GM19239 (cell line): ENCODE measurements at places on chromosomes 3 and 15.

GRCh38 chr3:58562498-58562897, 14.7 kb downstream of the FAM107A start:
- no peak for DNase-seq

DNA sequence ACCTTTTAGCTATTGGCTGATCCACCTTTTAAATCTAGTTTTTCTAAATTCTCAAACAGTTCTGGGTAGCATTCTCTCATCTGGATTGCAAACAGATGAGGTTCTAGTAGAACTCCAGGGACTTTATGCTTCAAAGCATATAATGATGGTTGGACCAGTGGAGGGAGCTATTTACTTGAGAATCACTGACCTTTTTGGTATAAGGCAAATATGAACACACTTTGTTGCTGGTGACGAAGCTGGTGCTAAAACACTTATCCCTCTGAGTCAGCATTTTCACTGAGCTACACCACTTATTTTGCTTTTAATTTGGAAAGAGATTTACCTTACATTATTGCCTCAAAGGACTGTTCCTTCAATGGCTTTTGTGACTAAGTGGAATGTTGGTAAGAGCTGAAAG, 58.6 kb upstream of the SLITRK3 start:
- no peak for DNase-seq

DNA sequence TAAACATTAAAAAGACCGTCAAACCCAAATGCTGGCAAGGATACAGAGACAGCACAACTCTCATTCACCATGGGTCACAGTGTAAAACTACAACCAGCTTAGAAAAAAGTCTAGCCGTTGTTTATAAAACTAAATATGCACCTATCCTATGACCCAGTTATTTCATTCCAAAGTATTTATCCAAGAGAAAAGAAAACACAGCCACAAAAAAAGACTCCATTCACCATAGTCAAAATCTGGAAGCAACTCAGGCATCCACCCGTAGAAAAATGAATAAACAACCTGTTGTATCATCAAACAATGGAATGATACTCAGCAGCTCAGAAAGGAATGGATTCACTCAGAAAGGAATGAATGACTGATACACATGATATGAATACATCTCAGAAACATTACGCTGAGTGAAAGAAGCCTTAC, 28.6 kb downstream of the PLD1 start:
- no peak for DNase-seq

GRCh38 chr3:12372741-12373280, 83.9 kb downstream of the PPARG start:
- DNase-seq: no peak

- no peak for DNase-seq
These were observed 1.3 kb downstream of the FAM43A start for GRCh38 chr3:194686816-194687637.

GRCh38 chr3:169390271-169390670, 273.2 kb downstream of the MECOM start:
- peak; percentile 0 for DNase-seq

DNA sequence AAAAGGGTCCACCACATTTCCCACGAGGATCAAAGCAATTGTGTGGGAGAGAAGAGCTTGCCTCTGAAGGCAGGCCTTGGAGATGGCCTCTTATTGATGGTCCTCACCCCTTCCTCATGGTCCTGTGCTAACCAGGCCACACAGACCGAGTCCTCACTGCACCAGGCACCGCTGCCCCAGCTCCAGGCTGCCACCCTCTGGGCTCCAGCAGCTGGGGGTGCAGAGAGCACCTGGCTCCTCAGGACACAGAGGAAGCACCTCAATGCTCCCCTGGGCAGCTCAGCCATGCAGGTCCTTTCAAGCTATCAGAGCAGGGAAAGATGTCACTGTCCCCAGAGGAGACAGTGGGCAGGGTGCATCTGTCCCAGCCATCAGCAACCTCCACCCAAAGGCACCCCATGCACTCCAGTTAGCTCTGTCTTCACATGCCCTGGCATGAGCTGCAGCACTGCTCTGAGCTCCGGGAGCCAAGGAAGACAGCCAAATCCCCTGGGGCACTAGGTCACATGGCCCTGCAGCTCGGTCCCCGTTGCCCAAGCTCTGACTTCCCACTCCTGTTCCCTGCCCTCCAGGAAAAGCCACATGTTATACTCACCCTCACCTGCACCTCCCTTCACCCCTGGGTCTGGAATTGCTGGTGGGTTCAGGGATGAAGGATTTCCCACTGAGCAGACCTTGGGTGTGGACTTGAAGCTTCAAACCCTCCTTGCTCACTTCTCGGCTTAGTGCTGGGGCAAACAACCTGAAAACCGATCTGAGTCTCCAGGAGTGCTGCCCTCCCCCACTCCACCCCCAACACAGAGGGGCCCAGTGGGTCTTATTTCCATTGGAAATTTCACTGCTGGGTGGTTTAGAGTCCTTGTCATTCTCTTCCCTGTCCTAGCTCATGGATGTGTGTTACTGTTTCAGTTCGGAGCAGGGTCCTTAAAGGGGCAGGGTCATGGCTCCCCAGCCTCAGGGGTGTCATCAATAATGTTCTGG, 32.6 kb downstream of the ALS2CL start:
- DNase-seq: no peak

DNA sequence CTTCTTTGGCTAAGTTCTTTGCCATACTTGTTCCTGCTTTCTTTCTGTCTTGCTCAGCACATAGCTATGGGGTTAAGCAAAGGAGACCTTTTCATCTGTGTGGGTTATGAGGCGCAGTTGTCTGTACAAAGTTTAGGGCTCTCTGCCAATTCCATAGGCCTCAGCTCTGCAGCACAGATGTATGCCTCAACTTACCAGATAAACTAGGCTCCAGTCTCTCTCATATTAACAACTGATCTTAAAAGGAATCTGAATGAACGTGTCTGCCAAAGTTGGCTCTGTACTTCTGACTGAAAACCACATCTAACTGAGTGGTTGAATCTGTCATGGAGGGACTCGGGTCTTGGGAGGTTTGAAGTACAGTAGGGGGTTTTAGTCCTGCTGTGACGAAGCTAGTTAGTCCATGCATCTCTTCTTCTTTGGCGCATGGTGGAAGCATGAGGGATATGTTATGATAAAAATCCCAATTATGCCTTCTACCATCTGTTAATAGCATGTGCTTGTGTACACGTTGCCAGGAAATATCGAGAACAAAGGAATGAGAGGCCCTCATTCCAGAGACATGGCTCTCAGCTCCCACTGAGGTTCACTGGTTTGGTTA, 114.6 kb upstream of the TSC22D2 start:
- no peak for DNase-seq

GRCh38 chr3:109784285-109784684, 446.9 kb upstream of the DPPA4 start:
- DNase-seq: no peak

DNA sequence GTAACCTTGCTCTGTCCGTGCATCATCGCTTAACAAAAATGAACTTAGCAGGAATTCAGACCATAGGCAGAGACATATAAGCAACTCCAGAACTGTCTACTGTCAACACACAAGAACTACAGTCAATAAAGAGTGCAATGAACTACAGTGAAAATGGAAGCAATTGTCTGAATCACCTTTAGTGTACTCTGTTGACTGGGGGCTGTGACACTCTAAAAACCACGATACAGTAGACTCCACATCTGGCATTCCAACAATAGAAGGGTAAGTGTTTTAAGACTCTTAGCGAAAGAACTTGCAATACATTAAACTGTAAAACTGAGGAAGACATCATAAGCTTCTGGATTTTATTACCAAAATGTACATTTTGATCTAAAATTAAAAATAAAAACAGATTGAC, 347.3 kb downstream of the ZBTB20 start:
- DNase-seq: no peak

DNA sequence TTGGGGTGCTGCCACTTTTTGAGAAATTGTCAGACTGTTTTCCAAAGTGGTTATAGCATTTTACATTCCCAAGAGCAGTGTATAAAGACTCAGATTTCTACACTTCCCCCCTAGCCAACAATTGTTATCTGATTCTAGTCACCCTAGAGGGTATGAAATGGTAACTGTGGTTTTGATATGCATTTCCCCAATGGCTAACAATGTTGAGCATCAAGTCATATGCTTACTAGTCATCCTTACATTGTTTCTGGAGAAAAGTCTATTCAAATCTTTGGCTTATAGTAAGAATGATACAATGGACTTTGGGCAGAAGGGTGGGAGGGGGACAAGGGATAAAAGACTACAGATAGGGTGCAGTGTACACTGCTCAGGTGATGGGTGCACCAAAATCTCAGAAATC, 73.3 kb downstream of the CSNK1G1 start:
- no peak for DNase-seq

GRCh38 chr3:194886836-194887235, 201.2 kb downstream of the FAM43A start:
- no peak for DNase-seq

- peak; percentile 26 for DNase-seq
These were observed 810 bp upstream of the MEF2A start for GRCh38 chr15:99565049-99565298.

DNA sequence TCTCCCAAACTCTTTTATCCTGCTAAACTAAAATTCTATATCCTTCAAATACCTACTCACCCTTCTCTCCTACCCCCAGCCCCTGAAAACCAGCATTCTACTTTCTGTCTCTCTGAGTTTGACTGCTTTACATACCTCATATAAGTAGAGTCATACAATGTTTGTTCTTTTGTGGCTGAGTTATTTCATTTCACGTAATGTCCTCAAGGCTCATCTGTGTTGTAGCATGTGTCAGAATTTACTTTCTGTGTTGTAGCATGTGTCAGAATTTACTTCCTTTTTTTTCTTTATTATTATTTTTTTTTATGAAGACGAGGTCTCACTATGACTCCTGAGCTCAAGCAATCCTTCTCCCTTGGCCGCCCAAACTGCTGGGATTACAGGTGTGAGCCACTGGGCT, 20.1 kb downstream of the IFT122 start:
- no peak for DNase-seq

DNA sequence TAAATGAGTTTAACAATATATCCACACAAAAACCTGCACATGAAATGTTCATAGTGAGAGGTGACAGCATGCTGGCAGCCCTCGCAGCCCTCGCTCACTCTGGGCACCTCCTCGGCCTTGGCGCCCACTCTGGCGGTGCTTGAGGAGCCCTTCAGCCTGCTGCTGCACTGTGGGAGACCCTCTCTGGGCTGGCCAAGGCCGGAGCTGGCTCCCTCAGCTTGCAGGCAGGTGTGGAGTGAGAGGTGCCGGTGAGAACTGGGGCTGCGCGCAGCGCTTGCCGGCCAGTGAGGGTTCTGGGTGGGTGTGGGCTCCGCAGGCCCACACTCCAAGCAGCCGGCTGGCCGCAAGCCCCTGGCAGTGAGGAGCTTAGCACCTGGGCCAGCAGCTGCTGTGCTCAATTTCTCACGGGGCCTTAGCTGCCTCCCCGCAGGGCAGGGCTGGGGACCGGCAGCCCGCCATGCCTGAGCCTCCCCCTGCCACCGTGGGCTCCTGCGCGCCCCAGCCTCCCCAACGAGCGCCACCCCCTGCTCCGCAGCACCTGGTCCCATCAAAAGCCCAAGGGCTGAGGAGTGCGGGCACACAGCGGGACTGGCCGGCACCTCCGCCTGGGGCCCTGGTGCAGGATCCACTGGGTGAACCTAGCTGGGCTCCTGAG, 3.4 kb downstream of the CCDC13 start:
- no peak for DNase-seq

- DNase-seq: no peak
These were observed at the start of gene SPESP1 for GRCh38 chr15:68930268-68931022. Gene SPESP1, plus strand, starts transcription at chr15:68930525. Its CDS starts 129 bp downstream, at chr15:68930654.

DNA sequence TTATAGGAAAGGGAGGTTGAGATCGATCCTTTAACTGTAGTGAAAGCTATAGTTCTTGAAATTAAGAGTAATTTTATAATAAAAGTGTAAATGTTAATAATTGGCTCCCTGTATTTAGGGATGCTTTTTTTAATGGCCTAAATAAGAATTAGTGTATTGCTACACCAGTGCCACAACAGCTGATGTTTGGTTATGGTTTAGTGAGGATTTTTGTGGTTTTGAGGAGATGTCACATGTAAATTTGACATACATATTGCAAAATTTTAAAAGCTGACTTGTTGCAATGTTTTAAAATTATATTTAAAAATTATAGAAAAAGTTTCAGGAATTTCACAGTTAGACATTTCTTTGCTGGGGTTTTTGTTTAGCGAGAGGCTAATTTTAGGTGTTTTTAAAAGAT, 3.9 kb downstream of the TSC22D2 start:
- DNase-seq: no peak

GRCh38 chr3:197881270-197881969, 68.6 kb upstream of the RPL35A start:
- DNase-seq: no peak

- DNase-seq: peak; percentile 27
These were observed 878 bp downstream of the DYNC1LI1 start for GRCh38 chr3:32569540-32570420.

- peak; percentile 36 for DNase-seq
These were observed 74.8 kb upstream of the NTRK3 start for GRCh38 chr15:88331291-88331690.

DNA sequence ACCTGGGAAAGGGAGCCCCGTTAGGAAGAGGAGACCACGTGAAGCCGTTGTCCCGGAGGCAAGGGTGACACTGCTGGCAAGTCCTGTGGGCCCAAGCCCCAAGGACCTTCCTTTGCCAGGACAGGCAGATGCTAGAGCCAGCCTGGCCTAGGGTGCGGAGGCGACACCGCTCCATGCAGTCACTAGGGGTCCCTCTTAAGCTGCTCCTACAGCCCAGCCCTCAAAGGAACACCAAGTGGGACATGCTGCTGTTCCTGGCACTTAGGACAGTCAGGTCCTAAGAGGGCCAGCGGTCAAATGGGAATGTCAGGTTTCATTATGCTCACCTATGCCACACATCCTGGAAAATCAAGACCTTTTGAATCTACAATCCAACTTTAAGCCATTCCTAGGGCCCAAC, 59.7 kb downstream of the RPN1 start:
- no peak for DNase-seq

DNA sequence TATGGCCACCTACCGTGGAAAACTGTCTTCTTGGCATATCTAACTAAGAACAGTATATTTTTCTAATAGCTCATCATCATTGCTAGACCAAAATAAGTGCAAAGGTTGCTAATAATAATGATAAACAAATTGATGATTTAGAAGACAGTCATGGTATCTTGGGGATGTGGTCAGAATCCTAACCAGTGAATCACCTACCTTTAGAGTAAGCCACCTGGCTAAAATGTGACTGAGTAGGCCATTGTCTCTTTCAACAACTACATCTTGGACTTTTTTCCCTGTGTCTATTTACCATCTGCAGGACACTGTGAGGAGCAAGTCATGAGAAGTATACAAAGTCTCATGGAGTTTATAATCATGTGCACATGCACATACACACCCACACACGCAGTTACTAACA, 273.5 kb upstream of the SEMA6D start:
- DNase-seq: no peak

- no peak for DNase-seq
These were observed 537.8 kb upstream of the DPPA4 start for GRCh38 chr3:109874896-109875708.
